ENCODE measurements at places on chromosomes 2 and 18. TPM values are rescaled to one million over a fixed set of nuclear protein-coding genes. Genes with fewer than 3 reads are reported as not detected.
A peak's percentile ranks its signal among the peaks of the same experiment; 100 is the strongest.

DNA sequence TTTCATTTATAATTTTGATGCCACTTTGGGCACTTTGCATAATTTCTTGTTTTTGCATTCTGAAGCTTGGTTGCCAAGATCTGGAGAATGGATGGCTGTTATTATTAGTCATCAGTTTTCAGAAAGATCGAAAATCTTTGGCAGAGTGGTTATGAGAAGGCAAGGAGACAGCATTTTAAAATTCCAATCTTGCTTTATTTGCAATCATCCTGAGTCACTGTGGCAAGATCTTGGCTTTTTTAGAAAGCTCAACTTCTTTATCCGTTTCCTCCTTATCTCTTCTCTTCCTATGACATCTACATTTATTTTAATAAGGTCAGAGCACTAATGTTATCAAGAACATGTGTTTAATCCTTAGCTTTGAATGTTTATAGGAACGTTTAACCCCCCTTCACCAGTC lies 31.1 kb upstream of the EIF2AK3 start:
- no peak for DNase-seq

DNA sequence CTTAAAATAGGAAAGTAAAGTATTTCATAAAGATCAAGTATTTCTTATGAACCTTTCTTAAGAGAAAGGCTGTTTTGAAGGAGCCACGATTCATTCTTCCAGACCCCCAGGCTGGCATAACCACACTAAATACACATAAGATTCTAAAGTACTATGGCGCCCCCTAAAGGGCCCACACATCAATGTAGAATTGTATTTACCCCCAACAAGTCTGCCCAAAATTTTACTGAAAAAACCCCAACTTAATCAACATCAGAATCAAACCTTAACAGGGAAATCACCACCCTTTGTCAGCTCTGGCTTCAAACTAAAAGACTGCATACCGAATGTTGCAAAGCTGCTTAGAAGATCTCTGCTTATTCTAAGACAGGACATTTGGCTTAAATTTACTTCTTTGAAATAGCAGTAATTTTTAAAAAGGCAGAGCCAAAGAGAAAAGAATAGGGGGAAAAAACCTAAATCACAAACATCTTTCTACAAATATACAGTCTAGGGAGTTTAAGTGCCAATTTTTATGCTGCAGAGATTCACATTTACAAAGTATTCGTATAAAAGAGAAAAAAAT lies 20.4 kb upstream of the BCL2 start:
- DNase-seq = no peak

The SP140L gene
- total RNA-seq = 2.9 TPM

The CAPN10 gene
- total RNA-seq = 39.2 TPM

- peak; percentile 67 for DNase-seq
Observed at GRCh38 chr2:3461801-3462492, 57.4 kb downstream of the ADI1 start.

Data from spinal cord (tissue), 10 donors.